ENCODE measurements at places on chromosomes 2 and 18. TPM values are rescaled to one million over a fixed set of nuclear protein-coding genes. Genes with fewer than 3 reads are reported as not detected.

GRCh38 chr2:20935168-20935775 lies 108.6 kb downstream of the APOB start:
- no peak for DNase-seq

GRCh38 chr18:32175265-32175664 lies 14.6 kb upstream of the MEP1B start:
- DNase-seq: no peak

- no peak for DNase-seq
These were observed 13.5 kb upstream of the GALNT13 start for GRCh38 chr2:153858250-153858649.

MYO3B gene
- 0.06 TPM for total RNA-seq

DNA sequence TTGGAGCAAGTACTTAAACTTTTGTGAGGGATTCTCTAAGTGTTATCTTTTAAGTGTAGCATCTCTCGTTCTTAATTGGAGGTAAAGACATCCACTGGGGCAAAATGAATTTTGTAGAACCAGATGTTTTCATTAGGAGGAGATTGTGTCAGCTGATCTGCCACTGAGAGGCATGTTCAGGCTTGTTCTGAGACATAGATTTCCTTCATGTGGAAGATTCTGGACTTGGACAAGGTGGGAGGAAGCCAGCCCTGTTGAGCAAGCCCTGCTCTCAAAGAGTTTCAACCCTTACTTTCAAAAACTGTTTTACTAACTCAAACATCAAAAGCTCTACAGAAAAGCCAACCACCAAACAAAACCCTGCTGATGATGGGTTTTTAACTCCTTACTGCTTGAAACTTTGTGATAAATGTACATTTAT lies 6.5 kb downstream of the MAP4K4 start:
- peak; percentile 70 for DNase-seq

- no peak for DNase-seq
These were observed 519 bp downstream of the TEX261 start for GRCh38 chr2:70994009-70994698.

GAL3ST2 gene
- not detected for total RNA-seq

- DNase-seq: peak; percentile 61
These were observed 3.3 kb downstream of the BOK start for GRCh38 chr2:241561832-241562231.

C2orf72 gene
- total RNA-seq: 0.13 TPM

DNA sequence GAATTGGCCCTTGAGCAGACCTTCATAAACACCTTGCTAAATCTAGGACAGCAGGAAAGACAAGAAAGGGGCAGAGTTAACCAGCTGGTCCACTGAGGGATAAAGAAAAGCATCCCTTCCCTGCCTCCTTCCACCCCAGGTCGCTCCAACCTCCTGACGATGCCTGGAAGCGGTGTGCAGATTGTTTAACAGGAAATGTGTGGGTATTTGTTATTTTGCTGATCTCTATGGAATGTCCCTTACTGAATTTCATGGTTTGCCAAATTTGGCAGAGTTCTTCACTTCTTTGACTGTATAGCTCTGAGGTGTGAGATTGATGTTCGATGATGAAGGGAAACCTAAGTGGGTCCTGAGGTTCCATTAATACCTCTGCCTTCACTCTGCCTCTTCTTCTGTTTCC lies 72.9 kb downstream of the MAP3K20 start:
- no peak for DNase-seq

GRCh38 chr2:29317801-29318485 lies 202.7 kb downstream of the CLIP4 start:
- DNase-seq: no peak

GRCh38 chr18:38751898-38752297 lies 1186.3 kb upstream of the CELF4 start:
- DNase-seq: no peak

- no peak for DNase-seq
These were observed 210.4 kb upstream of the CXCR4 start for GRCh38 chr2:136328207-136328795.

- DNase-seq: no peak
These were observed 65.4 kb downstream of the TRIP12 start for GRCh38 chr2:229856413-229856812.

CTLA4 gene
- total RNA-seq: not detected
